ENCODE measurements at places on chromosomes 4 and X. TPM values are rescaled to one million over a fixed set of nuclear protein-coding genes. Genes with fewer than 3 reads are reported as not detected.
A peak's percentile ranks its signal among the peaks of the same experiment; 100 is the strongest.

DNA sequence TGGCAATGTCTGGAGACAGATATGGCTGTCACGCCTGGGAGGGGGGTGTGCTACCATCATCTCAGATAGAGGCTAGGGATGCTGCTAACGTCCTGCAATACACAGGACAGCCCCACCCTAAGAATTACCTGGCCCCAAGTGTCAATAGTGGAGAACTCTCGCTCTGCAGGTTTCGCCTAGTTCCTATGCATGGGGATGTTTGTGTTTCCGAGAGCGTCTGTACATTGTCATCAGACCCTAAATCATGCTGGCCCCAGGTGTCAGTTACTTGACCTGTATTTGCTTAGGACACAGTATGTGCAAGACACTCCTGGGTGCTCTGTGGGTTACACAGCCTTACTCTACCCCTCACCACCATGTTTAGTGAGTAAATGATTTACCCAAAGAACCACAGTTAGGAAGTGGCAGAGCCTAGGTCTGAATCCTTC, 90.8 kb downstream of the AFF1 start:
- no peaks in the 10 kb centered on the region for H3K27me3 ChIP-seq
- no peaks in the 10 kb centered on the region for H3K36me3 ChIP-seq
- no peak overlapping the region for H3K4me3 ChIP-seq
- no peak overlapping the region for H3K27ac ChIP-seq
- DNase-seq: no peak
- peaks cover 49% of the 10 kb centered on the region for H3K4me1 ChIP-seq

The XIAP gene
- total RNA-seq: 37.7 TPM

The PCDH7 gene
- total RNA-seq: 224 TPM

GRCh38 chrX:40933706-40934425, 151.4 kb upstream of the USP9X start:
- DNase-seq: peak; percentile 87
- peak overlapping the region; percentile 73 for H3K27ac ChIP-seq
- peak overlapping the region; percentile 8 for H3K4me3 ChIP-seq
- H3K27me3 ChIP-seq: no peaks in the 10 kb centered on the region
- peaks cover 29% of the 10 kb centered on the region for H3K4me1 ChIP-seq

The TMEM47 gene
- 35.9 TPM for total RNA-seq

The FRYL gene
- total RNA-seq: 43.1 TPM

DNA sequence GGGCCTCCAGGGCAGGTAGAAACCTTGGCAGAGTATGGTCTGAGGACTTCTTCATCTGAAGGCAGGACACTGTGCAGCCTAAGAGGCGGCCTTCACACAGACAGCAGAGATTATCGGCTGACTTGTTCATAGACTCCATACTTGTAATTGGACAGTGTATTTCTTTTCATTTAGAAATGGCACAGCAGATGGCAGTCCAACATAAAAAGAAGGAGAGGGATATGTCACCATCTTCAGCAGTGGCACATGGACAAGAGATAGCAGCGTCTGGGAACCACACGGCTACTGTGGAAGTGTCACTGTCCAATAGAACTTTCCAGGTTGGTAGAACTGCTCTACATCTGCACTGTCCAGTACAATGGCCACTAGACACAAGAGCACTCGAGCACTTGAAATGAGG, 21.7 kb upstream of the GEMIN8 start:
- peaks cover 1% of the 10 kb centered on the region for H3K27me3 ChIP-seq
- H3K4me3 ChIP-seq: no peak overlapping the region
- DNase-seq: no peak
- no peak overlapping the region for H3K27ac ChIP-seq
- no peaks in the 10 kb centered on the region for H3K4me1 ChIP-seq

- H3K27me3 ChIP-seq: no peaks in the 10 kb centered on the region
- H3K4me1 ChIP-seq: no peaks in the 10 kb centered on the region
- DNase-seq: no peak
- H3K4me3 ChIP-seq: no peak overlapping the region
These were observed 7.3 kb upstream of the MAGEE1 start for GRCh38 chrX:76420237-76420636.

DNA sequence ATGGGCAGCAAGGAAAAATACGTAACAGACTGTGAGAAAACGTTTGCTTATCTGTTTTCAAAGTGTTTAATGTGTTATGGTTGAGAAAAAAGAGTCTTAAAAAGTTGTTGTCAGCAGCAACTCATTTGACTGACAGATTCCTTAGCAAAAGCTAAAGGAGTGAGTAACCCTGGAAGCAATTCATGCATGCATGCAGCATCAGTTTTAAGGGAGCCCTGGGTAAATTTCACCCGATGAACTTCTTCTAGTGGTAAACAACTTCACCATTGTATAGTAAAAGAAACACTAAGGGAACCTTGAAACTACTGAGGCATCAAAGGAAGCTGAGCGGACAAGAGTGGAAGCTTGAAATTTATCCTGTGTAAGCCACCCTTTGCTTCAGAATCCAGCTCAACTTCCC, 583.2 kb upstream of the INTU start:
- no peak for DNase-seq
- no peaks in the 10 kb centered on the region for H3K36me3 ChIP-seq
- peaks cover 13% of the 10 kb centered on the region for H3K4me1 ChIP-seq
- no peak overlapping the region for H3K27ac ChIP-seq
- no peak overlapping the region for H3K4me3 ChIP-seq

- H3K4me1 ChIP-seq: no peaks in the 10 kb centered on the region
- no peak overlapping the region for H3K27ac ChIP-seq
- no peak overlapping the region for H3K4me3 ChIP-seq
- H3K27me3 ChIP-seq: no peaks in the 10 kb centered on the region
These were observed 58.9 kb upstream of the SPP1 start for GRCh38 chr4:87916626-87917025.

The POU3F4 gene
- total RNA-seq: not detected

GRCh38 chrX:118353081-118353850, 7.4 kb downstream of the WDR44 start:
- H3K4me1 ChIP-seq: no peaks in the 10 kb centered on the region
- H3K4me3 ChIP-seq: no peak overlapping the region
- no peak overlapping the region for H3K27ac ChIP-seq
- no peaks in the 10 kb centered on the region for H3K27me3 ChIP-seq

DNA sequence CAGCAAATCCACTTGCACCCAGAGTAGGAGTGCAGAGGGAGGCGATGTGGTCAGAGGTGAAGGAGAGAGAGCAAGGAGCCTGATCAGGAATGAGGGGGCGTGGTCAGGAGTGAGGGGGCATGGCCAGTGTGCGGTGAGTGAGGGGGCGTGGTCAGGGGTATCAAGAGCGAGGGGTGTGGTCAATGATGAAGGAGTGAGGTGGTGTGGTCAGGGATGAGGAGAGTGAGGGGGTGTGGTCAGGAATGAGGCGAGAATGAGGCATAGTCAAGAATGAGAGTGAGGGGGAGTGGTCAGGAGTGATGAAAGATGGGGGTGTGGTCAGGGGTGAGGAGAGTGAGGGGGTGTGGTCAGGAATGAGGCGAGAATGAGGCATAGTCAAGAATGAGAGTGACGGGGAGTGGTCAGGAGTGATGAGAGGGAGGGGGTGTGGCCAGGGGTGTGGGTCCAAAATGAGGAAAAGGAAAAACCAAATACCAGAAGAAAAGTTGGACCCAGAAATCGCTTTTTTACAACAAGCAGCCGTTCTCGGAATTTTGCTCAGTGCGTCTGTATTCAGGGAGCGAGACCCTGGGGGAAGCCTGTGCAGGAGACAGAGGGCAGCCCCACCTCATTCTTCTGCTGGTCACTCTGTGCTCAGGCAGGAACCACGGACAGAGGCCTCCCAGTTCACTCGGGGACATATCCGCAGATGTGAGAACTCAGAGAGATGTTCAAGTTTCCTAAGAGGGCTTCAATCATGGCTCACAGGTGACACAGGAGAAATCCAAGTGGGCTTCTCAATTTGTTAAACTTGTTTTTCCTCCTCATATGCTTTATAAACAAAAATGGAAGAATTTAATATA, 47.5 kb downstream of the MAGEA1 start:
- H3K36me3 ChIP-seq: no peaks in the 10 kb centered on the region
- H3K27ac ChIP-seq: no peak overlapping the region
- no peaks in the 10 kb centered on the region for H3K4me1 ChIP-seq

- H3K27ac ChIP-seq: no peak overlapping the region
- peaks cover 7% of the 10 kb centered on the region for H3K36me3 ChIP-seq
- no peak overlapping the region for H3K4me3 ChIP-seq
- H3K4me1 ChIP-seq: no peaks in the 10 kb centered on the region
These were observed 80.3 kb downstream of the SYTL5 start for GRCh38 chrX:38086451-38087215.

The DKK2 gene
- total RNA-seq: 99.3 TPM

The TIGD4 gene
- total RNA-seq: 0.41 TPM

GRCh38 chrX:71181558-71181909, 36.9 kb downstream of the NLGN3 start:
- H3K27ac ChIP-seq: peak overlapping the region; percentile 87
- H3K36me3 ChIP-seq: no peaks in the 10 kb centered on the region
- DNase-seq: no peak
- H3K27me3 ChIP-seq: no peaks in the 10 kb centered on the region
- H3K4me3 ChIP-seq: peak overlapping the region; percentile 34

GRCh38 chr4:40214661-40215418, 18.0 kb downstream of the RHOH start:
- H3K4me1 ChIP-seq: peaks cover 43% of the 10 kb centered on the region
- no peak for DNase-seq
- no peaks in the 10 kb centered on the region for H3K27me3 ChIP-seq
- no peak overlapping the region for H3K4me3 ChIP-seq
- peak overlapping the region; percentile 15 for H3K27ac ChIP-seq

The TRIM60 gene
- total RNA-seq: not detected

DNA sequence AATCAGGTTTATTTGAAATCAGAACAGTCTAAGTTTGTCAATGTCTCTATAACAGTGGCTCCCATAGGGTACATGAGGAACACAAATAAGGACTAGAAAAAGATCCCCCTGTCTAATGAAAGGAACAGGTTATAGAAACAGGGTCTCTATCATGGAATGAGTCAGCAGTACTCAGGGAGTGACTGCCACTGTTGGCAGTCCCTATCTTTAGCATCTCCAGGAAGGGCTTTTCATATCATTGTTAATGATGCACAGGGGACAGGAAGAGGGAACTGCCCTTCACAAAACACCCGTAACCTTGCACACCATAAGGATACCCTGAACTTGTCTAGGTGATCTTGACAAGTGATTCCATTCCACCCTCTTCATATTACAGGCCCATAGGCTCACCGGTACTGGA, 38.5 kb upstream of the SMIM10L2A start:
- DNase-seq: no peak
- H3K36me3 ChIP-seq: no peaks in the 10 kb centered on the region
- no peak overlapping the region for H3K4me3 ChIP-seq
- no peaks in the 10 kb centered on the region for H3K27me3 ChIP-seq

The PCDH10 gene
- total RNA-seq: 40.6 TPM

DNA sequence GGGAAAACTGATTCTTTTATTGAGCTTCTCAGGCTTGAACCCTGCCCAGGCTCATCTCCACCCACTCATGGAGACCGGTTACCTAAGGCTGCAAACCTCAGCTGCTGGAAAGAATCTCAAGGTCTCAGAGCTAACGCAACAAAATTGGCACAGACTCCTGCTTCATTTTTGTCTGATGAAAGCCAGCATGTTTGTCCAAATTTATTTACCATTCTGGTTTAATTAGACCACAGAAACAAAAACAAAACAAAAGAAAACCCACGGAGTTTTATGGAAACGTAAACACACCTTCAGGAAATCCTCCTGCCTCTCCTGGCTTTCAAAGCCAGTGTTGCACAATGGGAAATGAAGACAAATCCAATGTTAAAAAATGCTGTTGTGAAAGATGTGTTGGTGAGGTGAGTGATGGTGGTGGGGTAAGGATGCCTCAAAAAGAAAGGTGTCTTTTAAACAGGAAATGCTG, 56.4 kb upstream of the PDLIM3 start:
- peaks cover 34% of the 10 kb centered on the region for H3K27me3 ChIP-seq
- no peaks in the 10 kb centered on the region for H3K36me3 ChIP-seq
- no peak overlapping the region for H3K4me3 ChIP-seq
- H3K4me1 ChIP-seq: no peaks in the 10 kb centered on the region
- no peak overlapping the region for H3K27ac ChIP-seq

The CABS1 gene
- not detected for total RNA-seq
